ENCODE measurements at places on chromosomes 1 and 21. TPM values are rescaled to one million over a fixed set of nuclear protein-coding genes. Genes with fewer than 3 reads are reported as not detected.

DNA sequence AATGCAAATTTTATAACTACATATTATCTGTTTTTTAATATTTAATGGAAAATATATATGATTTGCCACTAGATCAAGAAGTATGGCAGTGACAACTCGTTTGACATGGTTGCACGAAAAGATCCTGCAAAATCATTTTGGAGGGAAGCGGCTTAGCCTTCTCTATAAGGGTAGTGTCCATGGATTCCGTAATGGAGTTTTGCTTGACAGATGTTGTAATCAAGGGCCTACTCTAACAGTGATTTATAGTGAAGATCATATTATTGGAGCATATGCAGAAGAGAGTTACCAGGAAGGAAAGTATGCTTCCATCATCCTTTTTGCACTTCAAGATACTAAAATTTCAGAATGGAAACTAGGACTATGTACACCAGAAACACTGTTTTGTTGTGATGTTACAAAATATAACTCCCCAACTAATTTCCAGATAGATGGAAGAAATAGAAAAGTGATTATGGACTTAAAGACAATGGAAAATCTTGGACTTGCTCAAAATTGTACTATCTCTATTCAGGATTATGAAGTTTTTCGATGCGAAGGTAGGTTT is 556 bp downstream of the IFI44 start:
- no peak overlapping the region for H3K27ac ChIP-seq
- no peaks in the 10 kb centered on the region for H3K4me1 ChIP-seq
- no peaks in the 10 kb centered on the region for H3K27me3 ChIP-seq
- peak overlapping the region; percentile 68 for H3K4me3 ChIP-seq
- no peak for DNase-seq

DNA sequence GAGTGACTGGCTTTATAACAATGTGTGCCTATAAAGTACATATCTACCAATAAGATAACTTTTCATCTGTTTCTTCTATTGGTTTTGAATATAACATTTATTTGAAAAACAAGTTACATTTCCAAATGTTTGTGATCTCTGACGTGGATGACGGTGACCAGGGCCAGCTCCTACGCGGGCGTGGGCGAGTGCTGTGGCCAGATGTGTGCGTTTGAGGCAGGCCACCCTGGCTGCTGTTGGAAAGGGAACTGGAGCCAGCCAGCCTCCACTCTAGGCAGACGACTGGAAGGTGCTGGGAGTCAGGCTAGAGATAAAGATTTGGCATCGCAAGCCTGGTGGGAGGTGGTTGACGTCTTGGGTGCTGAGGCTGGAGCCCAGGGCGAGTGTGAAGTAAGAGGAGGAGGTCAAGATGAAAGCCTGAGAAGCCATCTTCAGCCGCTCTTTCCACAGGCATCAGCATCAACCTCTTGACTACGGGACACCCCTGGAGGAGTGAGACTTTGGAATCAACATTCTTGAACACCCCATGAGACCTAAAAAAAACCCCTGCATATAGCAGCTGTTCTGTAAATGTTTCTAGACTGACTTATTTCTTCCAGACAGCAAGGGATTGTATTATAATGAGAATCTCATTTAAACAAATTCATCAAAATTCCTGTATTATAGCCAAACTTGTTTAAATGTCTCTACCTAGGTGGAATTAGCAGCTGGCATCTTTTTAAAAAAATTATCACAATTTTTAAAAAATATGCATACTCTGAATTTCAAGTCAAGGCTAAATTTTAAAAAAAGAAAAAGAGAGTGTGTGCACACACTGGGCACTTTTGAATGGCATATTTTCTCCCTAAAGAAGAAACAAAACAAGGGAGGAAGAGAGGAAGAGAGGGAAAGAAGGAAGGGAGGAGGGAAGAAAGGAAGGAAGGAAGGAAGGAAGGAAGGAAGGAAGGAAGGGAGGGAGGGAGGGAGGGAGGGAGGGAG is 112.5 kb upstream of the SLC44A3 start:
- no peaks in the 10 kb centered on the region for H3K27me3 ChIP-seq
- DNase-seq: no peak
- H3K4me1 ChIP-seq: no peaks in the 10 kb centered on the region
- H3K36me3 ChIP-seq: no peaks in the 10 kb centered on the region
- H3K27ac ChIP-seq: no peak overlapping the region

Gene CCDC27
- total RNA-seq: not detected

Gene CNKSR1
- 19.7 TPM for total RNA-seq

GRCh38 chr1:92837062-92837461 is 5.2 kb downstream of the RPL5 start:
- no peak for DNase-seq
- no peaks in the 10 kb centered on the region for H3K27me3 ChIP-seq
- H3K27ac ChIP-seq: no peak overlapping the region
- H3K4me3 ChIP-seq: no peak overlapping the region

Gene TGFBR3
- 57.9 TPM for total RNA-seq

- H3K36me3 ChIP-seq: no peaks in the 10 kb centered on the region
- no peak for DNase-seq
- H3K27ac ChIP-seq: no peak overlapping the region
- H3K4me3 ChIP-seq: no peak overlapping the region
- no peaks in the 10 kb centered on the region for H3K4me1 ChIP-seq
- no peaks in the 10 kb centered on the region for H3K27me3 ChIP-seq
These were observed 977.9 kb downstream of the BRINP3 start for GRCh38 chr1:189499736-189500135.

Gene E2F2
- 0.50 TPM for total RNA-seq

DNA sequence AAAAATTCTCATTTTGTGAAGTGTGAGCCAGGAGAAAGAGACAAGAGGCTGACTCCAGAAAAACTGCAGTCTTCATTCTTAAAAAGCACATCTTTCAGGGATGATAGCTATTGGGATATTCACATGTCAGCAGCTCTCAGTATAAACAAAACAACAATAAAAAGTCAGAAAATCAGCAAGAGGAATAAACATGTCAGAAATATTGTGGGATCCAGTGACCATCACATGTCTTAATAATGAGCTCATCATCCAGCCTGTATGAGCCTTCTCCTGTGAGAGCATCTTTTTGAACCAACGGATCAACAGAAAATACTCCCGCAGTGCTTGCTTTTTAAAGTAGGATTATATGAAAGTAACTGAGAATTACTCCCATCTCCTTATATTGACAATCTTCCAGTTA is 241.6 kb downstream of the SMYD3 start:
- H3K27ac ChIP-seq: no peak overlapping the region
- H3K27me3 ChIP-seq: no peaks in the 10 kb centered on the region
- H3K4me1 ChIP-seq: no peaks in the 10 kb centered on the region
- DNase-seq: no peak

GRCh38 chr1:42945164-42945563 is 13.5 kb downstream of the SLC2A1 start:
- no peaks in the 10 kb centered on the region for H3K27me3 ChIP-seq
- no peaks in the 10 kb centered on the region for H3K36me3 ChIP-seq
- no peak for DNase-seq

- H3K4me3 ChIP-seq: peak overlapping the region; percentile 68
- H3K27ac ChIP-seq: peak overlapping the region; percentile 26
- H3K36me3 ChIP-seq: no peaks in the 10 kb centered on the region
- H3K4me1 ChIP-seq: no peaks in the 10 kb centered on the region
These were observed 578.5 kb upstream of the ZP4 start for GRCh38 chr1:238469146-238469631.

Gene OR2T33
- total RNA-seq: not detected

DNA sequence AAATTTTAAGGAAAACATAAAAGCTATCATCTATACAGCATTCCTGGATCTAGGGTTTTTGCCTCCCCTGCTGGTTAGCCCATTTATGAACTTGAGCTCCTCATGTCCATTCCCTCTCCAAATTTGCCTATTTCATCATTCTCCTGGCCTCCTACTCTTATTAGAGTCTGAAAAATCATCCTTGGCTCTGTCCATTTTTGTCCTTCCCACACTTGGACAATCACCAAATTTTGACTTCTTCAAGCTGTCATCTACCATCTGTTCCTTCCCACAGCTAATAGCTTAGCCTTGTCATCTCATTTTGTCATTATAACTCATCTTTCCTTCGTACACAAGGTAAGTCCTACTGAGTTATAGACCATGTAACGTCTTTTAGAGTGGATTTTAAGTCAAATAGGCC is 2.2 kb upstream of the HENMT1 start:
- H3K27me3 ChIP-seq: no peaks in the 10 kb centered on the region
- no peaks in the 10 kb centered on the region for H3K36me3 ChIP-seq
- no peak for DNase-seq
- H3K27ac ChIP-seq: no peak overlapping the region

Gene LINGO4
- total RNA-seq: 0.41 TPM

Gene RGS13
- 2.1 TPM for total RNA-seq

GRCh38 chr1:212232090-212232489 is 53.1 kb upstream of the PPP2R5A start:
- H3K27ac ChIP-seq: no peak overlapping the region
- DNase-seq: no peak
- no peaks in the 10 kb centered on the region for H3K27me3 ChIP-seq
- H3K4me3 ChIP-seq: no peak overlapping the region
- H3K4me1 ChIP-seq: peaks cover 14% of the 10 kb centered on the region

Gene TDRKH
- total RNA-seq: 13.5 TPM

- no peak overlapping the region for H3K27ac ChIP-seq
- no peak for DNase-seq
These were observed 19.9 kb downstream of the FBXO28 start for GRCh38 chr1:224133741-224134299.

- DNase-seq: peak; percentile 26
- no peaks in the 10 kb centered on the region for H3K36me3 ChIP-seq
- no peaks in the 10 kb centered on the region for H3K27me3 ChIP-seq
- H3K4me3 ChIP-seq: peak overlapping the region; percentile 17
- H3K27ac ChIP-seq: peak overlapping the region; percentile 80
These were observed 12.0 kb downstream of the MAB21L3 start for GRCh38 chr1:116122955-116123757.

Gene CASQ1
- total RNA-seq: 0.57 TPM

- H3K27ac ChIP-seq: no peak overlapping the region
- no peak overlapping the region for H3K4me3 ChIP-seq
- no peak for DNase-seq
These were observed 64.9 kb upstream of the ARTN start for GRCh38 chr1:43868741-43869067.

GRCh38 chr1:155809088-155809487 is 47.9 kb downstream of the GON4L start:
- no peak for DNase-seq
- H3K4me1 ChIP-seq: no peaks in the 10 kb centered on the region
- H3K27ac ChIP-seq: no peak overlapping the region
- peaks cover 11% of the 10 kb centered on the region for H3K36me3 ChIP-seq

- DNase-seq: no peak
- no peak overlapping the region for H3K4me3 ChIP-seq
- H3K27me3 ChIP-seq: no peaks in the 10 kb centered on the region
- H3K36me3 ChIP-seq: peaks cover 23% of the 10 kb centered on the region
These were observed 22.0 kb downstream of the LDLRAD2 start for GRCh38 chr1:21834094-21834493.

DNA sequence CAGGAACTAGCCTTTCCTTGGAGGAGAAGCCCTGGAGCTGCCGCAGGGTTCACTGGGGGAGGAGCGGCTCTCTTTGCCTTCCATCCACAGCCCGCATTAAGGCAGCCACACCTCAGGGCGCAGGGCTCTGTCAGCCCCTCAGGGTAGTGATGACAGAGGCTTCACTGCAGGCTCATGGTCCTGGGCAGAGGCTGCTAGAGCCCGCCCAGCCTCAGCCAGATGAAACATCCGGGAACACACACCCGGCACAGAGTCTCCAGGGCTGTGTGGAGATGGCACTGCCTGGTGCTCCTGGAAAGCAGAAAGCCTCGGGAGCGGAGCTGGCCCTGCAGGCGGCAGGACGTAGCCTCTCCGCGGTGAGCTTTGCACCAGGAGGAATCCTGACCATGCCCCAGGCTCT is 29.4 kb upstream of the PEX10 start:
- H3K4me1 ChIP-seq: no peaks in the 10 kb centered on the region
- no peak overlapping the region for H3K27ac ChIP-seq
- H3K36me3 ChIP-seq: no peaks in the 10 kb centered on the region
- peaks cover 11% of the 10 kb centered on the region for H3K27me3 ChIP-seq
- no peak for DNase-seq

- H3K27me3 ChIP-seq: no peaks in the 10 kb centered on the region
- no peak overlapping the region for H3K27ac ChIP-seq
- no peaks in the 10 kb centered on the region for H3K36me3 ChIP-seq
- H3K4me3 ChIP-seq: no peak overlapping the region
- no peaks in the 10 kb centered on the region for H3K4me1 ChIP-seq
These were observed 6.5 kb upstream of the THEMIS2 start for GRCh38 chr1:27865821-27866220.

- peak overlapping the region; percentile 91 for H3K27ac ChIP-seq
- no peaks in the 10 kb centered on the region for H3K27me3 ChIP-seq
- no peaks in the 10 kb centered on the region for H3K4me1 ChIP-seq
These were observed 82.5 kb upstream of the ZNF648 start for GRCh38 chr1:182143825-182144645.

DNA sequence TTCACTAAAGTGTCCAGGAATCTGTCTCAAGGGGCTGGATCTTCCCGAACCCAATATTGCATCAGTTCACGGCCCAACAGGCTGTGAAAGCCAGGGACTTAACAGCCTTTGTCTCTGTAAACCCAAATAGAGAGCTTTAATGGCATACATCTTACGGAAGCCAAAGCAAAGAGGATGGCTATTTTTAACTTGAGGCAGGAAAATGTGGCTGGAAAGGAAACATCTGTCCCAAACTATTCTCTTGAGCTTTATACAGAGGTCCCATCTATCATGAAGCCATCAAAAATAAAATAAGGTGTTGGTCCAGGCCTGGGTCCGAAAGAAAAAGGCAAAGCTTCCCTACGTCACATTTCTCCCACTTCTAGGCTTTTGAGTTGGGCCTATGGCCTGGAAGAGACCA is 7.7 kb upstream of the CD34 start:
- no peaks in the 10 kb centered on the region for H3K4me1 ChIP-seq
- H3K27ac ChIP-seq: peak overlapping the region; percentile 51
- no peak overlapping the region for H3K4me3 ChIP-seq

GRCh38 chr21:31255896-31256295 is 88.2 kb downstream of the TIAM1 start:
- no peaks in the 10 kb centered on the region for H3K4me1 ChIP-seq
- no peaks in the 10 kb centered on the region for H3K36me3 ChIP-seq
- H3K27me3 ChIP-seq: no peaks in the 10 kb centered on the region
- H3K4me3 ChIP-seq: no peak overlapping the region
- H3K27ac ChIP-seq: no peak overlapping the region

- H3K27ac ChIP-seq: peak overlapping the region; percentile 67
- no peak overlapping the region for H3K4me3 ChIP-seq
- H3K27me3 ChIP-seq: no peaks in the 10 kb centered on the region
- no peaks in the 10 kb centered on the region for H3K36me3 ChIP-seq
- H3K4me1 ChIP-seq: no peaks in the 10 kb centered on the region
- no peak for DNase-seq
These were observed 117.6 kb downstream of the CASZ1 start for GRCh38 chr1:10678852-10679251.
